CD8-positive, alpha-beta T cell (primary cell): ENCODE measurements at places on chromosomes 16 and 17.

DNA sequence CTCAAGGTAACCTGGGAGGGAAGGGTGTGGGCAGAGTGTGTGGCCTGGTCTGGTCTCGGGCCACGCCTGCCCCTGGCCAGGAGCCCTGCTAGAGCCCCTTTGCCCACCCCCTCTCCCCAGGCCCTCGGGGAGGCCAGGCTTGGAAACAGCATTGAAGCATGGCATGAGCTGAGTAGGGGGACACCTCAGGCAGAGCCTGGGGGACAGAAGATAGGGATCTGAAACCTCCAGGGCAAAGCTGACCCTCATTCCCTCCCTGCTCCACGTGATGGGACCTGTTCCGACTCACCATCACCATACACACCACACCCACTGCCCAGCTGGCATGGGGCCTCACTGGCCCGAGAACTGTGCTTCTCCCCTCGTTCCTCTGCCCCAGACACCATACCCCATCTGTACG, 2.5 kb downstream of the RFNG start:
- DNase-seq, result no peak

DNA sequence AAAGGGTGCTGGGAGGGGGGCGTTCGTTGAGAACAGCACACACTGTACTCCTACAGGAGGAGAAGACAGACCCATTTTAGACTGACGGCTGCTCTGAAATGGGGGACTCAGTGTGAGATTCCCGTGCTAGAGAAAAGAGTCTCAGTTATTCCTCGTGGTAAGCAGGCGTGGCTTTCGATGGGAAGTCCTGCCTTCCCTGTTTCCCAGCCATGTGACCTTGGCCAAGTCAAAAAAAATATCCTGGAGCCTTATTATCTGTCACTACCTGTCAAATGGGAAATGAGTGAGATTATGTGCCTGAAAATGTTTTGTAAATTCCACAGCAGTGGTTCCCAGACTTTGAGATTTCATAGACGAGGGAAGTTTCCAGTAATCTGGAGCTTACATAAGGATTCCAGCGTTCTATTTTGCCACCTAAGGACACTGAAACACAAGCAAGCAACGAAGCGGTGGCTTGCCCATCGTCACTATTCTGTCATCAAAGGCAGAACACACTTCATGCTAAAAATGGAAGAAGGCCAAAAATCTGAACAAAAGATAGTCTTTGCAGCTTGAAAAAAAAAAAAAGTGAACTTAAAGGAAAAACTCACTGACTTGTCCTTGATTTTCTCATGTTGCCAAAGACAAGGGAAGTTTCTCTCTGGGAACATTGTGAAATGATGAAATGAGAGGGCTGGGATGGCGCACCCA, 253.4 kb upstream of the RPL38 start:
- DNase-seq, result no peak

GRCh38 chr17:29671661-29672060, 48.9 kb upstream of the CORO6 start:
- no peak for DNase-seq

DNA sequence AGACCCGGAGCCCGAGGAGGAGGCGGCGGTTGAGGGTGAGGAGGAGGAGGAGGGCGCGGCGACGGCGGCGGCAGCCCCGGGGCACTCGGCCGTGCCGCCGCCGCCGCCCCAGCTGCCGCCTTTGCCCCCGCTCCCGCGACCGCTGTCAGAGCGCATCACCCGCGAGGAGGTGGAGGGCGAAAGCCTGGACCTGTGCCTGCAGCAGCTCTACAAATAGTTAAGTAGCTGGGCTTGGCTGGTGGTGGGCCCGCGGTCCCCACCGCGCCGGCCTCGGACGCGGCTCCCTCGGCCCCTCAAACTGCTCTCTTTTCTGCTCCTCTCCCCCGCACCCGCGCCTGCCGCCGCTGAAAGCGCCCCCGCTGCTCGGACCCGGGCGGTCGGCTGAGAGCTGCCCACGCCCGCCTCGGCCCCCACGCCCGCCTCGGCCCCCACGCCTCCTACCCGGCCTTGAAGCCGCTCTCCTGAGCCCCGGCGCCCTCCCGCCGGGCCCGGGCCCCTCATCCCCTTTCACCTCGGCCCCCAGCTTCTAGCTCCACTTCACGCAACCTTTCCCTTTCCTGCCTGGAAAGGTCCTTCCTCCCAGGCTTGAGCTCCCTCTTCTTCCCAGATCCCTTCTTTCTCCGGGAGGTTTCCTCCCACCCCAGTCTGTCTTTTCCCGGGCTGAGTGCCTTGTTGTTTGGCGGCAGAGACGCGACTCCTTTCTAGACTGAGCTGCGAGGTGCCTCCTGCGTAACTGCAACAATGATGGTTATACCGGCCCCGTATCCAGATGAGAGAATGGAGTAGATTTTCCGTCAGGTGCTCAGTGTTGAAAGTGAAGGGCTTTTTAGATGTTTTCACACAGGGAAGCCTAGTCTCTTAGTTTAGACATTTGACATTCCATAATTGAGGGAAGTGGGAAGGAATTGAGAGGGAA, 850 bp downstream of the PPM1E start:
- peak; percentile 13 for DNase-seq

- no peak for DNase-seq
Measured at GRCh38 chr16:3573146-3573815, 3.9 kb downstream of the NLRC3 start.

- DNase-seq, result no peak
Measured at GRCh38 chr17:11742886-11743285, 144.6 kb downstream of the DNAH9 start.

- DNase-seq, result no peak
Measured at GRCh38 chr17:38578229-38579082, 27.3 kb downstream of the SRCIN1 start.

DNA sequence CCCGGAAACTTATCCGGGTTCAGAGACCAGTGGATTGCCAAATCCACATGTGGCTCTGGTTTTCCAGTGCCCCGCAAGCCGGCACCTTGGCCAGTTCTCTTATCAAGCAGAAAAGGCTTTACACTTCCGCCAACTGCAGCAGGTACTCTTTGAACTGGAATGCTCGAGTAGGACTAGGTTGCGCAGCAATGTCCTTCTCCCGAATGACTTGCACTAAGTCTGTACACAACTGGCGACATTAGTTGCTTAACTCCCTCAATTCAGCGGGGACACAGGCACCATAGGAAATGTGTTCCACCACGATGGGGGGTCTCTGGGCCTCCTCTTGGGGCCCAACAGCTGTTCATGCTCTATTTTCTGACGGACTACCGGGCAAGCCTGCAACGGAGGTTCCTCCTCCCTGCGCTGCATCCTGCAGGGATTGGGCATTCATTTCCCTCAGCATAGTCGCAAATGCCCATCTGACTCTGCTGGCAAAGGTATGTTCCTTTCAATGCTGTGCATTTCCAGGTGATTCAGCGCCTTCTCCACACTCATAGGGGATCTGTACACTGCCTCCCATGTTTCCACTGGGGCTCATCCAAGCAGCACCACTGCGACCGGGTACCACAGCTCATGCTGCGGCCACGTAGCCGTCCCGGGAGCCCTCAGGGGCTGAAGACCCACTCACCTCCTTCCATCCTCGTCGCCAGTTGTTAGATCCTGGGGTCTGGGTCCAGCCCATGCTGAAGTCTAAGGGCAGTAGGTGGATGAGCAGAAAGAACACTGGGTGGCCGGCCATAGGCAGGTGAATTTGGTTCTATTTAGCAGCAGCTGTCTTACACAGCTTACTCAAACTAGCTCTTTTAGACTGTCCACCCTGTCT, 34.2 kb upstream of the APPBP2 start:
- DNase-seq, result no peak

DNA sequence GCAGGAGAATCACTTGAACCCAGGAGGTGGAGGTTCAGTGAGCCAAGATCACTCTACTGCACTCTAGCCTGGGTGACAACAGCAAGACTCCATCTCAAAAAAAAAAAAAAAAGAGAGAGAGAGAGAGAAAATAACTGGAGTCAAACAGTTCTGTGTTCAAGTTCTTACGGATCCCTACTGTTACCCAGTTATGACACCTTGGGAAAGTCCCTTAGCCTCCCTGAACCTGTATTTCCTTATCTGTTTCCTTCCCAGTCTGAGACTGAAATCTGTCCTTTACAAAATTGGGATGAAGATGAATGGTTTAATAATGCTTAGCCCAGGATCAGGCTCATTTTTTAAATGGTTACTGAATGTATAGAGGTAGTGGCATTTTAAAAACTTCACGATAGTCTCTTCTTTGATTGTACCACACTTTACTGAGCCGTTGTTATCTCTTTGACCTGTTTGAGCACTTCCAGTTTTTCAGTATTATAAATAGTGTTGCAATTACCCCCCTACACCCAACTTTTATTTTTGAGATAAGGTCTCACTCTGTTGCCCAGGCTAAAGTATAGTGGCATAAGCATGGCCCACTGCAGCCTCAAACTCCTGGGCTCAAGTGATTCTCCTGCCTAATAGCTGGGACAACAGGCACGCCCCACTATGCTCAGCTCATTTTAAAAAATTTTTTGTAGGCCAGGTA, 17.1 kb downstream of the ZNF768 start:
- no peak for DNase-seq

GRCh38 chr16:27198451-27199234, 4.7 kb upstream of the KDM8 start:
- no peak for DNase-seq

GRCh38 chr17:37512442-37513068, 22.9 kb downstream of the DUSP14 start:
- DNase-seq, result no peak

DNA sequence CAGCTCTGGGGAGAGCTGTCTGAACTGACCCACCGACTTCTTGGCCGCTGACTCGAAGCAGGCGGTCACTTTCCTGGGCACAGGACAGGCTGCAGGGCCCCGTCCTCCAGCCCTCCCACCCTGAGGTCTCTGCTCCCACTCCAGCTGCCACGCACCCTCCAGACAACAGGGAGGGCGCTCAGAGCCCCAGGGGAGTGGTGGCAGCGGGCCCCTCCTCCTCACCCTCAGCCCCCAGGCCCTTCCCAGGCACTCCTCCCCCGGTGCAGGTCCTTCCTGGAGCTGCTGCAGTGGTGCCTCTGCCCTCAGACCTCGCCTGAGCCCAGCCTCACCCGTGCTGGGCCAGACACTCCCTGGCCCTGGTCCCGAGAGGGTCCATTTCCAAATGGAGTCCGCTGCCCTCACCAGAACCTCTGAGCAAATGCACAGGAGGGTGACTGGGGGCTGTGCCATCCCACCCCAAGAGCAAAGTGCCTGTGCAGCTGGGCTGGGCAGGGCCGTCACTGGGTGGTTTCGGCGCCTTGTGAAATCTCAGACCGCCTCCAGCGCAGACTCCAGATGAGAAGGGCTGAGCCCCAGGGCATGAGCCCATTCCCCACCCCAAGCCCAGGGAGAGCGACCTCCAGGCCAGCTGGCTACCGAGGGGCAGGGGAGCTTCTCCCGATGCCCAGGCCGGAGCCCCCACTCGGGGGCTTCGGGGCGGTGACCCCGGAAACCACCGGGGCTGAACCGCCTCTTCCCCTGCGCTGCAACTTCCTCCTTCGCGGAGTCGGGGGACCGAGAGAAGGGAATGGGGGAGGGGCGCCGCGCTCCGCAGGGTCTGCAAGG, 717 bp downstream of the CYBA start:
- peak; percentile 67 for DNase-seq

- no peak for DNase-seq
Measured at GRCh38 chr17:75902406-75902805, 2.3 kb downstream of the MRPL38 start.

GRCh38 chr17:897970-898619, 81.5 kb downstream of the NXN start:
- no peak for DNase-seq

DNA sequence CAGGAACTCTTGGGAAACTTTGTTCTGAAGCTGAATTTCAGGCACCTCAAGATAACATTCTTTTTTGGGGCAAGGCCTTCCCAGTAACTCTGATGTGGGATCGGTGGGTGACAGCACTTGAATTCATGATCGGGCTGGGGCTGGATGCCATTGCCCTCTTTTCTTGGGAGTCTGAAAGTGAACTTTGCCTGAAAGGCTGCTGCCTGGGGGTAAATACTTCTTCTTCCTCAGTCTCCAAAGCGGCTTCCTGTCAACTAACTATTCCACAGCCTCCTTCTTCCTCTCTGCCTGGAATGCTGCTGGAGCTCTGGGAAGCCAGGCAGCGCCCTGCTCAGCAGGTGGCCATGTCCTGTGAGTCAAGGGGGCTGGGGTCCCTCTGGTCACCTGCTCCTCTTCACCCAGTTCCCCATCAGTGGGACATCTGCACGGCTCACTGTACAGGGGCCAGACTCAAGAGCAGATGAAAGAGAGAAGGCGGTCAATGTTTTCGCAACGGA, 79.5 kb downstream of the WIPI1 start:
- no peak for DNase-seq

DNA sequence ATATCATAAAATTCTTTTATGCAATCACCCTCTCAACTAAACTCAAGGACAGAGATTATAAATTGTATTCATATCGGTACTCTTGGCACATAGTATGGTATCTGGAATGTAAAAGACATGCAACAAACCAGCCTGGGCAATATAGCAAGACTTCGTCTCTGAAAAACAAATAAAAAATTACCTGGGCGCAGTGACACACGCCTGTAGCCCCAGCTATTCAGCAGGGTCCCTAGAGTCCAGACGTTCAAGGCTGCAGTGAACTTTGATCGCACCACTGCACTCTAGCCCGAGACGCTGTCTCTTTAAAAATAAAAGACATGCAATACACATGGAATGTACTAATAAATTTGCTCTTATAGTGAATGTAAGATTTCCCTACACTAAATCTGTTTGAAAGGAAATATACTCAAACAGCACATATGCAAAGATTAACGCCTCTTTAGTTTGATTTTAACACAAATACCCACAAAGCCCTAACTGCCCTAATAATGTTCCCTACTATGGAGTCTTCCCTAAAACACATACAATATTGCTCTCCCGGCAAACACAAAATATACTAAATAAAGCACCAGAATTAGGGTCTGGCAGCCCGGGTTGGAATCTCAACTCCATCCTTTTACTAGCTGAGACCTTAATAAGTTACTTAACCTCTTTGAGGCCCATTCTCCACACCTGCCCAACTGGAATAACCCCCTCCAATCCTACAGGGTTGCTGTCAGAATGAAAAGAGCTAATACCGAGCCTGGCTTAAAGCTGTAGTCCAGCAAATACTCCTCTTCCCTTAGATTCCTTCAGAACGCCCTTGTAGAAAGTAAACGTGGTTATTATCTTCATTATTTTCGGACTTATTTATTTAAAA, 1.2 kb downstream of the ABCA5 start:
- DNase-seq, result no peak

DNA sequence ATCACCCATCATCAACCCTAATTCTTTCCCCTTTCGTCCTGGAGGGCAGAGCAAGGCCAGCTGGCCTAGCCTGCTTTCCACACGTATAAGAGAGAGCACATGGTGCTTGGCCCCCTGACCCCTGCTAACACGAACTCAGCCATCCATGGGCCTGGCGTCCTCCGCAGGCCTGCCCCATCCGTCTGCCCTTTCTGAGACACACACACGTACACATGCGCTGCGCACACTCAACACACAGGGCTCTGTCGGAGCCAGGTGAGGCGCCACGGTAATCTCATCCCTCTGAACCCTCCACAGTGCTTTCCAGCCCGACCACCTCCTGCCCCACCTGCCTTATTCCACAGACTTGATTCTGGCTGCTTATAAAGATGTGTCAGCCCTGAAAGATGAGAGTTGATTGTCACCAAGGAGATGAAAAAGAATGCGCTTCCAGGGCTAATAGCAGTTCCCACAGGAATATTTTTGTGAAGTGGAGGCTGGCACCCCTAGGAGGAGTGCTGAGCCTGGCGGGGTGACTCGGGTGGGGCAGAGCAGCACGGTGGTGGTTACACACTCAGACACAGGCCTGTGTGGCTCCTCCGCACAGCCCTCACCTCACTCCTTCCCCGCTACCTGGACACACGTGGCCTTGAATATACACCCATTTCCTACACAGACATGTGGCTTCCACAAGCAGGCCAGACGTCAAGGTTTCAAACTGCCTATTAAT, 228.1 kb downstream of the NTN1 start:
- no peak for DNase-seq

GRCh38 chr17:33668516-33668915, 375.4 kb upstream of the ASIC2 start:
- no peak for DNase-seq
